NCI-H774 (cell line): ENCODE measurements at places on chromosomes 16 and 17.

GRCh38 chr17:75044716-75045115, 2.1 kb downstream of the ATP5PD start:
- no peak for DNase-seq

DNA sequence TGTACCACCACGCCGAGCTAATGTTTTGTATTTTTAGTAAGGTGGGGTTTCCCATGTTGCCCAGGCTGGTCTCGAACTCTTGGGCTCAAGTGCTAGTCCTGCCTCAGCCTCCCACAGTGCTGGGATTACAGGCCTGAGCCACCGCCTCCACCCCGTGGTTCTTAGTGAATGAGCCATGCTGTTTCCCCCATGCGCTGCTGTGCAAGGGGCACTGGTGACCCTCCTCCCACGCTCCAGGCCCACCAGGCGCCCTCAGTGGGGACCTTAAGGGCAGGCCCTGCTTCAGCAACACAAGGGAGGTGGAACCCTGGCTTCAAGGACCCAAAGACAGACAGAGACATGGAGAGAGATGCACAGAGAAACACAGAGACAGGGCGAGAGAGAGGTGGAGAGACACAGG, 15.4 kb upstream of the NUDT16L1 start:
- DNase-seq, result no peak

DNA sequence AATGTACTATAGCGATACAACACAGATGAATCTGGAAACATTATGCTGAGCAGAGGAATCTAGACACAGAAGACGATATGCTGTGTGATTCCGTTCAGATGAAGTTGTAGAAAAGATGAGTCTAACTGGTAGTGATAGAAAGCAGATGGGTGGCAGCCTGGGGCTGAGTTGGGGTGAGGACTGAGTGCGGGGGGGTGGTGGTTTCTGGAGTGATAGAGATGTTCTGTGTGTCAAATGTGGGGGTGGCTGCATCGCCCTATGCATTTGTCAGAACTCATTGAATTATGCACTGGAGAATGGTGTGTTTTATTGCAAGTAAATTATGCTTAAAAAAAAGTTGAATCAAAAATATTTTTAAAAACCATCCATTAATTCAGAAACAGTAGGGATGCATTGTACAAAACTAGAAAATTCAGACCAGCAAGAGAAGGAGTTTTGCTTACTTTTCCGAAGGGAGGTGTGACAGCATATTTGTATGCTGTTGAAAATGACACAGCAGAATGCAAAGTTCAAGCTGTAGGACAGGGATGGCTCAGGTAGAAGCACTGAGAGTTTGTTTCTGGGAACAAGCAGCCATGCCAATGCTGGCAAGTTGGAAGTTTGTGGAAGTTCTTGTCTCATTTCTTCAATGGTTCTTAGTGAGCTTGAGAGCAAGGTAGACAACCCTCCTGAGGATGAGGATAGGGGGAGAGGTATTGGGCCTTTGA, 13.0 kb upstream of the DRG2 start:
- DNase-seq, result no peak

DNA sequence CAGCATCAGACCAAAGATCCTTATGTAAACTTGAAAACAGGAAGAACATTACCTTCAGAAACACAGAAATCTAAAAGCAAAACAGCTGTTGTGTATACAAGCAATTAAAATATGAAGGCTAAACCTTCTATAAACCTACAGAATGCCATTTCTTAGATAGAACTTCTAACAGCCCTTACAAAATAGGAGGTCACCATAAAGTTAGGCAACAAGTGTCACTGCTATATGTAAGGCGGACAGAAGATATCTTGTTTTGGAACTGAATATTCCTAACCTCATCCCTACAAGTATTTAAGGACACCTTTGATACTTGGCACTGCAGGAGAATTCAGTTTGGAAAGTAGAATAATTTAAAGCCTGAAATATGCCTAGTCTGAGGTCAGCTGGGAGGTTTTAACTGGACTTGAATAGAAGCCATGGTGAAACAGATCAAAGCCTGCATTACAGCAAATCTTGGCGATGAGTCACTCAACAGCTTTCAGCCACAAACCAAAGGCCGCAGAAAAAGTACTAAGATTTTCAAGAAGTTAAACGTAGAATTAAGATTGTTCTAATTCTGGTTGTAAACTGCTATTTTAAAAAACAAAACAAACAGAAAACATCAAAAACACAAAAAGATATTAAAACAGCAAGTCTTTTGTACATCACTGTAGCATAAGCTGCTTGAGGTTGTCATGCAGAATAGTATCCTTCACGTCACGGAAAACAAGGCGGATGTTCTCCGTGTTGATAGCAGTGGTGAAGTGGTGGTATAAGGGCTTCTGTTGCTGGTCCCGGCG, 42.7 kb downstream of the GNA13 start:
- no peak for DNase-seq

DNA sequence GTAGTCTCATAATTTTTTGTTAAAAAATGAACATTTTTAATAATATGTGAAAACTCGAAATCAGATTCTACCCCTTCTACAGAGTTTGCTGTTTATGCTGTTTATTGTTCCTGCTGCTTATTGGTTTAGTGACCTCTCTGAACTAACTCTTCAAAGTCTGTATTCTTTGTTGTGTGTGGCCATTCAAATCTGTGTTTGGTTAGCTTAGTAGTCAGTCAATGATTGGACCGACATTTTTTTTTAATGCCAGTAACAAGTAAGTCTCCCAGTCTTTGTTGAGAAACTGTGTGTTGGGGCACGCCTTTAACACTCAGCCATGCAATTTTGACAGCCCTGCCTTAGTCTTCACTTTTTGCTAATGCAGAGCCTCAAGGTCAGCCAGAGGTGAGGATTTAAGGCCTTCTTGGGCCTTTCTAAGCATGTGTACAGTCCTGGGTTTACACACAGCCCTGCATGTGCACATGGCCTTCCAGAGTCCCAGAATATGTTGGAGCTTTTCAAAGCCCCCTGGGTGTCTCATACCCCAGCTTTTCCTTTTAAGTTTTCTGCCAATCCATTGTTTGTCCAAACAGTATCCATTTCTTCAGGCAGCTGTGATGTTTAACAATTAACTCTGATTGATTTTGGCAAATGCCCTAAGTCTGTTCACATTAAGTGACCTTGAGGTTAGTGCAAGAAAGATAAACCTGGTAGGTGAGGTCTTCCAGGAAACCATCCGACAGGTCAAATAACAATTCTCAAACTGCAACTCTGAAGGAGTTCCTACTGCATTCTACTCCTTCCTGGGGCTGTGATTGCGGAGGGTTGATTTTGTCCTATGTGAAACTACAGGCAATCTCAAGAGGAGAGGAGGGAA, 389.3 kb downstream of the PMP22 start:
- DNase-seq, result no peak

DNA sequence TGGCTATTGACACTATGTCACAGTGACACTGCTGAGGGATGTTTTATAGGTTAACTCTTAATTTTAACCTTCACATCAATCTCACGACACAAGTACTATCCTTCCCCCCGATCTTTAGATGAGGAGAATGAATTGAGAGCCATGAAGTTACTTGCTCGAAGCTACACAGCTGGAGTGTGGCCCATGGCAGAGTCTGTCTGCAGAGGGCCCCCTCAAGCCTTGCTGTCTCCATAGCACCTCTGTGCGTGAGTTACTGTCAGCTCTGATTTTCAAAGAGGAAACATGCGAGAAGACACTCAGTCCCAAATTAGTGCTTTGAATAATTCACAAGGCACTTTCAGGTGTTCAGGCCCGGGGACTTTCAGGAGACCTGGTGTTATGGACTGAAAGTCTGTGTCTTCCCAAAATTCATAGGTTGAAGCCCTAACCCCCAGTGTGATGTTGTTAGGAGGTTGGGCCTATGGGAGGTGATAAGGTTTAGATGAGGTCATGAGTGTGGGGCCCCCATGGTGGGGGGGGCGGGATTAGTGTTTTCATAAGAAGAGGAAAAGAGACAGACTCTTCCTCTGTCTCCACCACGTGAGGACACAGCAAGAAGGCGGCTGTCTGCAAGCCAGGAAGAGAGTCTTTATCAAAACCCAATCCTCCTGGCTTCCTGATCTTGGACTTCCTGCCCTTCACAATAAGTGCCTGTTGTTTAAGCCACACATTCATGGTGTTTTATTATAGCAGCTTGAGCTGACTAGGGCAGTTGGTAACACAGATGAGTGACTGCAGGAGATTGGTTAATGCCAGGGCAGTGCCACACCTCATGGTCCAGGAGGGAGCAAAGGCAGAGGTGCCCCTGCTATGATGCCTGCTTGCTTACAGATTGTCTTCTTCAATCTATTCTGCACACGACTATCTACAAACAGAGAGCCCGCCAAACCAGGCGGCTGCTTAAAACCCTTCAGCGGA, 281.8 kb downstream of the HAPSTR1 start:
- no peak for DNase-seq

- DNase-seq, result no peak
Observed at GRCh38 chr17:81854974-81855774, 5.2 kb downstream of the P4HB start.

DNA sequence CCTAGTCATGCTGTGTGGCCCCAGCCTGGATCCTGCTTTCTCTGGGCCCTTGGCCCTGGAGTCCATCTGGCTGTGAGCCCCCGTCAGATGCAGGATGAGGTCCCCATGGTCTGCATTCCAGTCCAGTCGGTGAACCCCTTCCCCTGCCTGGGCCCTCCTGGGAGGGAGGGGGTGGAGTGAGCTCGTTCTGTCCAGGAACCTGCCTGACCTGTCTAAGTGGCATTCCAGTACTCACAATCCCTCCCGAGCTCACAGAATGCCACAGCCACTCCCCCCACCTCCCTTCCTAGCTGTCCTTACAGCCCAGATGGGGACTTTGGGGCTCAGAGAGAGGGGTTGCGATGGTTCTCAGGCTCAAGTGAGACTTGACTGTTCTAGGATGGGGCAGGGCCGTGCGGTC, 15.5 kb downstream of the SPNS2 start:
- no peak for DNase-seq

GRCh38 chr16:82470016-82470415, 156.8 kb upstream of the CDH13 start:
- no peak for DNase-seq

DNA sequence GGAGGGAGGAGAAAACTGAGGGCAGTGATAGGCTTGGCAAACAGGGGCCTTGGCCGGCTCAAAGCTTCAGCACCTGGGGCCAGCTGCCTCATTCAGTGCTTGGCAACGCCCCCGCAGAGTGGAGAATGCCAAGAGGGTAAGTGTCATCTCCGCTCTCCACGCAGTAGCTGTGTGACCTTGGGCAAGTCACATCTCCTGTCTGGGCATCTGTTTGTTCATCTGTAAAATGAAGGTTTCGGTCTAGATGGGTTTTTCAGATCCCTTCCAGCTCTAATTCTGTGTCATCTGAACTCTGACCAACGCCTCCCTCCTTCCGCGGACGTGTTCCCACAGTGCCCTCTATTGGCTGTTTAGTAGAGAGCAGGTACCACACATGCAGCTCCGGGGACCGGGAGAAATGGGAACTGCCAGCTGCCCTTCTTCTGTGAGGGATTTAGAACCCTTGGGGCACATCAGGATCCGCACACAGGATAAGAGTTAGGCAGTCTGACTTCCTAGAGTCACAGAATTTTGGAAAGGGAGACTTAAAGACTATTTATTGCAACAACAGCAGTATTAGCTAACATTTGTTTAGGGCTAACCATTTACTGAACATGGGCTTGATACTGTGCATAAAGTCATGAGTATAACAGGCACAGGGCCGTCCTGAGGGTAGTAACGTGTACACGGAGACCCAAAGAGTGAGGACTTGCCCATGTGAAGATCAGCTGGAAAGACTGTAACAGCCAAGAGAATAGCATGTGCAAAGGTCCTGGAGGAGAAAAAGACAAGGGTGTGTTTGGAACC, 26.8 kb downstream of the GP2 start:
- peak; percentile 65 for DNase-seq

DNA sequence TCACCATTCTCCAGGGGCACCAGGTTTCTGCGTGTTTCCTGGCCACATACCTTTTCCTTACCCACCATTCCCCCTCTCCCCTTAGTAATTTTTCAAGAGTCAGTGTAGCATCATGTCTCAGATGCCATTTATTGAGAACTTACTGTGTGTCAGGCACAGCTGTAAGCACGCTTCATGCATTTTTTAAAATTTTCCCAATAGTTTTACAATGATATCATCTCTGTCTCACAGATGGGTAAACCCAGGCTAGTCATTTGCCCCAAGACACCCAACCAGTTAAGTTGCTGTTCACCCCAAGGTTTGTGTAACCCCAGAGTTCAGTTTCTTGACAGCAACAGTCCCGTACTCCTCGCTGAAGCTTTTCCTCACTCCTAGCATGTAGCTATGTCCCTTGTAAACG, 56.4 kb upstream of the IRX3 start:
- DNase-seq, result no peak

DNA sequence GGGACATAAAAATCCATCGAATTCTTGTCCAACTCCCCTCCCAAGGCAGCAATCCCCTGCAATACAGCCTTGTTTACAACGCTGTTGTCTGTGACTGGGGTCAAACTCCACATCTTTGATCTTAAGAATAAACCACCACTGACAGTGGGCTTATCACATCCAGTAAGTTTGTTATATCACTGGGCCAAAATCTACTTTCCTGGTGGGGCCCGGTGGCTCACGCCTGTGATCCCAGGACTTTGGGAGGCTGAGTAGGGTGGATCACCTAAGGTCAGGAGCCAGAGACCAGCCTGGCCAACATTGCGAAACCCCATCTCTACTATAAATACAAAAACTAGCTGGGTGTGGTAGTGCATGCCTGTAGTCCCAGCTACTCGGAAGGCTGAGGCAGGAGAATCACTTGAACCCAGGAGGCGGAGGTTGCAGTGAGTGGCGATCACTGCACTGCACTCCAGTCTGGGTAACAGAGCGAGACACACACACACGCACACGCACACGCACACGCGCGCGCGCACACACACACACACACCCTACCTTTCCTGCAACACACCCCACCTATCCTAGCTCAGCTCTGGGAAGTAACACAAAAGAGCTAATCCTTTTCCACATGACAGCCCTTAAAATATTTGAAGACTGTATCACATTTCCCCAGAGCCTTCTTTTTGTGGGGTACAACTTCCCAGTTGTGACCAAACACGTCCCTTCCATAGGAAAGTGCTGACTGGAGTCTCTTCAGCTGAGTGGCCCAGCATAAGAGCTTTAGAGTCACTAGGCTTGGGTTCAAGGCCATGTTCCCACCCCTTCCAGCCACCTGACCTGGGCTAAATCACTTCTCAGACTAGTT, 20.9 kb upstream of the ABCC1 start:
- DNase-seq, result no peak

GRCh38 chr16:50538411-50539052, 9.7 kb upstream of the NKD1 start:
- DNase-seq, result no peak

GRCh38 chr16:81607805-81608522, 163.4 kb downstream of the CMIP start:
- DNase-seq, result no peak

GRCh38 chr17:35287286-35287811, 44.5 kb downstream of the SLFN5 start:
- DNase-seq, result no peak
